Stimulated activated naive CD4-positive, alpha-beta T cell treated with Interleukin-2 at 50 U/mL for 16 hours (primary cell): ENCODE measurements at places on chromosomes 6 and 20.
A peak's percentile ranks its signal among the peaks of the same experiment; 100 is the strongest.

DNA sequence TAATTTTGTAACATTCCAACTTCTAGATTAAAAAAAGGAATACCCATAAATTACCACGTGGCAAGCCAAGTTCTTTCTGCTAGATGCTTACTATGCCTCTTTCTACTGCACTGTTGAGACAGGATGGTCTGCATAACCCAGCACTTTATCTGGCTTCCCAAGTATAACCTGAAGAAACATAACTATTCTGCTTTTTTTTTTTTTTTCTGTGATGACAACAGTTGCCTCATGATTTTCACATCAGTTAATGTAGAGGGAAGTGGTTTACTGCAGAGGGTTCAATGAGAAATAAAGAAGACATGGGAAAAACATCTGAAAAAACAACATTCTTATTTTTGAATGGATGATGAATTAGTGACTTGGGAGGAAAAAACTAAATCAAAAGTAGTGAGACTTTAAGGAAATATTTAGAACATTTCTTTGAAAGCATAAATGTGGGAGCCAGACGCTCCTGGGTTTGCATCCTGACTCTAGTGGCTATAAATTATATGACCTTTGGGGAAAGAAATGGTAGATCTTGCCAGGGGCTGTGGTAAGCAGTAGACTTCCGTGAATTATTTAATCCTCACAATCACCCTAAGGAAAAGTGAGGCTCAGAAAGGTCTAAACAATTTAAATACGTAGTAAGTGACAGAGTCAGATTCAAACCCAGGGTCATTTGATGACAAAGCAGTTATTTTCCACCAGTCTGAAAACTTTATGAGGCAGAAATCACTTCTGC lies 230.7 kb downstream of the PHACTR1 start:
- DNase-seq, result no peak

DNA sequence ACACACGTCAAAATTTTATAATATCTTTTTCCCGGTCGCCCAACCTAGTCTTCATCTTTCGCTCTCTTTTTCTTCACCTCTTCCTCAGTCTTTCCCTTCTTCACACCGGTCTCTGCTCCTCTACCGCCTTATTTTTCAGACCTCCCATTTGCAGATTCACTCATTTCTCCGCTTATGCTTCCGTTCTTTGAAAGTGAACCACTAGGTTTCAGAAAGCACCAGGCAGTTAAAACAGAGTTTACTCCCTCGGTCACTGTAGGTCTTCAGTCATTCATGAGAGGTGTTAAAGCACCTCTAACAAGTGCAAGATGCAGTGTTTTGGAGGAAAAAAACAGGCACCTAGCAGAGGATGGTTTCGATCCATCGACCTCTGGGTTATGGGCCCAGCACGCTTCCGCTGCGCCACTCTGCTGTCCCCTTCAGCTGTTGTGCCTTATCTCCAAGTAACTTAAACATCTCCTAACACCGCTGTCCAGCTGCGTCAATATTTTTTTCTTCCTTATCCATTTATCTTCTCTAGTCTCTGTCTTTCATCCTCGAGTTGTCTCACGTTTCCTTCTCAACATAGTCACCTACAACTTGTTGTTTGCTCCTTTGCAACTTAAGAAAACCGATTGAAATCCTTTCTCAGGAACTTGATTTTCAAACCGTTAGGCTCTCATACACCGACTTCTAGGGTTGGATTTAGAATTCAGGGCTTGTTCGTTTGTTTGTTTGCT lies 119.7 kb upstream of the ZNF184 start:
- no peak for DNase-seq

DNA sequence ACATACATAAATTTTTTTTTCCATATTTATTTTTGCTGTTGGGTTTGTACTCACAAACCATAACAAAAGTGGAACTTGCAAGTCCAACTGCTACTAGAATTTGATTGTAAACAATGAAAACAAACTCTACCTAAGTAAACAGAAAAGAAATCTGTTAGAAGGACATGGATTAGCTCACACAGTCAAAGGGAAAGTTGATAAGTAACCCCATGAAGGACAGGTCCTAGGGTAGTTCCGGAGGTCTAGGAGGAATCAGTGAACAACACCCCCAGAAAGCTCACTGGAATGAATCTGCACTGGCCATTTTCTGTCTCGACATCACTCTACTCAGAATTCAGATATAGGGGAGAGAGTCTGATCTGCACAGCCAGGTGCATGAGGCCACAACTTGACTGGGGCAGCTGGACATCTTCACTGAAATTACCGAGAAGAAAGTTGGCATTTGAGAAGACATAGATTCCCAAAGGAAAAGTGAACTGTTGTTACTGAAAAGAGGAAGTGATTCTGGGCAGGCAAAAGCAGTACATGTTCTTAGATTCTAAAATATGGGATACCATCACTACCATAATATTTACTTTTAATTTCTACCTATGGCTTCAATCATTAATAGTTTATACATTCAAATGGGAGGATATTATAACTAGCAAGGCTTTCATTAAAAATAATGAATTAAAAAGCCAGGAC lies 76.4 kb downstream of the HMGN3 start:
- no peak for DNase-seq

DNA sequence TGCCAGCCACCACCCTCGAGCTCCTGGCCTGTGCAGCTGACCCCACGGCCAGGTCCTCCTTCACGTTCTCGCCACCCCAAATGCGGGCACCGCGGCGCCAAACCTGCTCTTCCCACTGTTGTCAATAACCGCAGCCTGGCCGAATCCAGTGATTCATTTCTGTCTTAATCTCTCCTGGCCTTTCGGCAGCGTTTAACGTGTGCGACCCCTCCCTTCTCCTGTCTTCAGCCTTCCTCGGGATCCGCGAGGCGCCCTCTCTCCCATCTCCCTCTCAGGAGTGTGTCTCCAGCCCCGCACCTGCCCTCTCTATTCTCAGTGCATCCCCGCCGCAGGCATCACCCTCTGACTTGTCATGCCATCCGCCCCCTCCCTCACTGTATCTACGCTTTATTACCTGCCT lies 91.4 kb downstream of the THBS2 start:
- DNase-seq, result no peak

DNA sequence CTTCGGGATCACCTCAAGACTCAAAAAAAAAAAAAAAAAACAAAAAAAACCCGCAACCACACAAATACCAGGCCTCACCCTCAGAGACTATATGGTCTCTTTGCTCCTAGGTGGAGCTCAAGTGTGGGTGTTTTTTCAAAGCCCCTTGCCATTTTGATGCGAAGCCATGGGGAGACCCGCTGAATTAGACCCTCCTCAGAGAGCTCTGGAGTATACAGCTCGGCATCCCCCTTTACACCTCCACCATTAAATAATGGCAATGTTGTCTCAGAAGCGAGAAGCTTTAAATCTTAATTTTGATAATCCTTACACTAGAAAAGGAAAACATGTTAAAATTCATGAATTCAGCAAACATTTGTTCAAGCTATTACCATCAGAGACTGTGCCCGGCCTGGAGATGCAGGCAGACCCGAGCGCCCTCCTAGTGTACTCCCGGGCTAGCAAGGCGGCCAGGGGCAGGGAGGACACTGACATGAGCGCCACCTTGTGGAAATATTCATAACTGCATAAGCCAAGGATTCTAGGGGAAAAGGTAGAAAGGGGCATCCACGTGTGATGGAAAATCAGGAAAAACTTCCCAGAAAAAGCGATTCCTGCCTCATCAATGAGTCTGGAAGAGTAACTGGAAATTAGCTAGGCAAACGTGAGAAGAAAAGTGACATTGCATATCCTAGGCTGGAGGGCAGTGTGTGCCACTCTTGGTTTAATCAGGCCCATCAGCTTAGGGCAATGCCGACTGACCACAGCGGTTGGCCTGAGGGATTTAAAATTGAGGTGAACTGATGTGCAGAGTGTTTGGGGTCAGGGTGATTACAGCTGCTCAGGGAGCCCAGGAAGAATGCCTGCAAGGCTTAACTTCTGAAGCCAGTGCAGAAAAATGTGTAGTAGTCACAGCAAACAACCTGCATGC lies 72.5 kb downstream of the B3GAT2 start:
- DNase-seq, result peak; percentile 21

DNA sequence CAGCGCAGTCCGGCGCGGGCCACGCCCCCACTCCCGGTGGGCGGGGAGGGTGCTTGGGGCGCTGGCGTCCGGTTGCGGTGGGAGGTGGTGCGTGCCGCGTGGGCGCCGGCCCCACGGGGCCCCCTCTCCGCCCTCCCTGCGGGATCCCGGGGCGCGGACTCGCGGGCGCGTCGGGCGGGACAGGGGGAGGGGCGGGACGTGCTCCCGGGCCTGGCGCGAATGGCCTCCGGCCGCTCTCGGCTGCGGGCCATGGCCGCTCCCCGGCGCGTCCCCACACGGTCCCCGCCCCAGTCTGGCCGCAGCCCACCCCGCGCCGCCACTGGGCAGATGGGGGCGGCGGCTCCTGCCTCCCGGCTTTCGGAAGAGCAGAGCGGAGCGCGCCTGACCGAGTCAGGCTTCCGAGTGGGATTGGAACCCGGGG lies 771 bp upstream of the PPP1R3G start:
- no peak for DNase-seq

DNA sequence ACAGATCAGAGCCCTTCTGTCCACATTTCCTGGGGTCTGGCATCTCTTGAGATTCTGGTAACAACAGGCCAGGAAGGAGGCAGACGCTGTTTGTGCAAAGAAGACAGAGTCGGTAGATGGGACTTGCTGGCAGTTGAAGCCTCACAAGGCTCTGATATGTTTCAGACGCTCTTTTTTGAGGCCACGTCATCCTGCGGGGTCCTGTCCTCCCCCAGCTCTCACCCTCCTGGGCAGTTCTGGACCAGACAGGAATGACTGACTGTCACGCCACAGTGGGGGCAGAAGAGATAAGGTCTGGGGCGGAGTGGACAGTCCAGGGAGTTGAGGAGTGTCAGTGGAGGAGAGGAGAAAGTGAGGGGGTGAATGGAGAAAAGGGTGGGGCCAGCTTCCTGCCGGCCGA lies 87.1 kb upstream of the SULF2 start:
- no peak for DNase-seq

- DNase-seq, result no peak
Observed at GRCh38 chr6:167005350-167006159, 6.4 kb downstream of the CEP43 start.

DNA sequence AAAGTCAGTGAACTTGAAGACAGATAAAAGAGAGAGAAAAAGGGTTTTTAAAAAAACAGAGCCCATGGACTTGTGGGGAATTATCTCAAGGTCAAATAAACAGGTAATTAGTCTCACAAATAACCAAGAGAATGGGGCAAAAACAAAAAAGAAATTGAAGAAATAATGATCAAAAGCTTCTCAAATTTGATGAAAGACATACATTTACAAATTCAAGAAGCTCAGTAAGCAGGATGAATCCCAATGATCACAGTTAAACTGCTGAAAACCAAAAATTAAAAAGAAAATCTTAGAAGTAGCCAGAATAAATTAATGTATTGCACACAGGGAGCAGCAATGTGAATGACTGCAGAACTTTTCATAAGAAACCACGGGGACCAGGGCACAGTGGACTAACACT lies 112.5 kb upstream of the EMILIN3 start:
- no peak for DNase-seq

GRCh38 chr20:60050193-60050947 lies 92.1 kb downstream of the CDH26 start:
- no peak for DNase-seq

DNA sequence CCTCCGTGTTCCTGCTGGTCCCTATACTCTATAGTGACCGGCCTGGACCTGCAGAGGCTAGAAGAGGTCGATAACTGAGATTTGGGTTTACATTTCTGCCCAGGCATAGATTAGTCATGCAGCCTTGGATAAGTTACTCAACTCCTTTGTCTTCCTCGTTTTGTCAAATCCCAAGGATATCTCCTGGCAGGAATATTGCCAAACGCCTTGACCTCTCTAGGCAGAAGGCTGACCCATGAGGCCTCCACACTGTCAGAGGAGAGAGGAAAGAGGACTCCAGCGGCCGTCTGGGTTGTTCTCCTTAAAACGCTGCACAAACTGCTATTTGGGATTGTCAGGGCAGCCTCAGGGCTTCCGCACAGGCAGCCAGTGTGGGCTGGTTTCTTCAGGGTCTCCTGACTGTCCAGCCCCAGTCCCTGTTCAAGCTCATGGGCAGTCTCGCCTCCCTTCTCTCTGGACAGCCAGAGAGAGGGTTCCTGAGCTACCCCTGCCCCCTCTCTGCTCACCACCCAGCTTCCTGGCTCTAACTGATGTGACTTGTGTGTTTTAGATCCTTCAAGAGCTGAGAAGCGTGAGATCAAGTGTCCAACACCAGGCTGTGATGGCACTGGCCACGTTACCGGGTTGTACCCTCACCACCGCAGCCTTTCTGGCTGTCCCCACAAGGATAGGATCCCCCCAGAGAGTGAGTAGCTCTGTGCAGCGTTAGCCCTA lies 44.7 kb upstream of the PCMTD2 start:
- DNase-seq, result no peak

GRCh38 chr6:166259296-166259977 lies 48.8 kb downstream of the PRR18 start:
- DNase-seq, result no peak

DNA sequence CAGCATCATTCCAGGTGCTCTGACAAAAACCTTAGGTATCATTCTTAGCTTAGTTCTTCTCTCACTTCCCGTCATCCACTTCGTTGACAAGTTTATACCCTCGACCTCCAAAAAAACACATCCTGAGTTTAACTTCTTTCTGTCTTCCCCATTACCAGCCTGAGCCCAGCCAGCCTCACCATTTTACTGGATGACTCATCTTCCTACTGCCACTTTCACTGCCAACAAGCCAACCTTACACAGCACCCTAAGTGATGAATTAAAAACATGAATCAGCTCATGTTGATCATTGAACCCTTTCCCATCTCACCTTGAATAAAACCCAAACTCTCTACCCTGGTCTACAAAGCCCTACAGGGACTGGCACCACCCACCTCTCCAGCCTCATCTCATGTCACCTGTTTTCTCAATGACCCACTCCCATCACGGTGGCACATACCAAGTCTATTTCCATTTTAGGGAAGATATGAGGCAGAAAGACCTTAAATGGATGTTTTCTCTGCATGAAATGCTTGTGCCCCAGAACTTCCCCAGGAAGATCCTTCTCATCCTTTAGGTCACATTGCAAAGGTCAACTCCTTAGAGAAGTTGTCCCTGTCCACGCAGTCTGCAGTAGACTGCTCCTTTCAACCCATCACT lies 9.9 kb upstream of the UST start:
- no peak for DNase-seq

DNA sequence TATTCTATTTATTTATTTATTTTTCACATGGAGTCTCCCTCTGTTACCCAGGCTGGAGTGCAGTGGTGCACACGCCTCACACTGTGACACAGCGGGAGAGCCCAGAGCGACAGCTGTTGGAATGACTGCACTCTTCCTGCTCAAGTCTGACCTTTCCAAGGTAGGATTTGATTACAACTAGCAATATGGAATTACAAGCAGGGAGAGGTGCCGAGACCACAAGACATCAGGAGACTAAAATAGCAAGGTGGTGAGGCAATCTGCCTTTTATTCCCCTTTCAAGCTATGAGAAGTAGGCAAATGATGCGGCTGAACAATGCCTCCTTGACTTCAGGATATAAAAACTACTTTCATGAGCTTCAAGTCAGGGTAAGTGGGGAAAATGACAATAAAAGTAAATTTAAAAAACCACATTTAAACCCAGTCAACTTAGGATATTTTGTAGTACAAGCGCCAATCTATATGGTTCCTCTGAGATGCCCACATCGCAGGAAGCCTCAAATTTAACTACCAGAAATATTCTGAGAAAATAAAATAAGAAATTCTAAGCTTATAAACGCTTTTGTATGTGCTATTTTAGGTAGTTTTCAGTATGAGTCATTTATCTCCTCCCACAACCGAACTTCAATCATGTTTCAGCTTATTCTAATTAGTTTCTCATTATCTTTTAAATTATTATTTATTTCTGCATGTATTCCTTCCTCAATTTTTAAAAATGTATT lies 146.9 kb upstream of the SGK1 start:
- no peak for DNase-seq
